ENCODE measurements at places on chromosomes 6 and 20. TPM values are rescaled to one million over a fixed set of nuclear protein-coding genes. Genes with fewer than 3 reads are reported as not detected.

- DNase-seq, result no peak
Observed at GRCh38 chr20:59214606-59215547, 51.3 kb downstream of the ZNF831 start.

DNA sequence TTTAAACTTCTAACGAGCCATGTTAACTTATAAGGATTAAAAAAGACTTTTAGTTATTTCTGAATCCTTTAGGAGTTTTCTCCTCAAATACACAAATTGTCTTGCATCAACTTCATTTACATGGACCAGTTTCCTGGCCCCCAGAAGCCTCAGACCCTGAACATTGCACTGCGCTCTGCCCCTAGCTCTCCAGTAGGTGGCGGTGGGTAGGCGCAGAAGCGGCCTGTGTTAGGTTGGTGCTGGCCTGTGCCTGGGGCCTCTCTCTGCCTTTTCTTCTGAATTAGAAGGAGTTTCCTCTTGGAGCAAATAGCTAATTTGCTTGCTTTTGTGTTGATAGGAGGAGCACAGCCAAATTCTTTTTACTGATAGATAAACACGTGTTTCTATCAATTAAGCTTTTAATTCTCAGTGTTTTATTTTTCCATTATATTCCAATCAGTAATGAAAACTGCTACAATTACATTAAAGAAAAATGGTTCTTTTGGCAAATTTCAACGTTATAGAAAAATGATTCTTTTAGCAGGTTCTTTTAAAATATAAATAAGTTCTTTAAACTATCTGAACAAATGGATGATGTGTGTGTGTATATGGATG, 44.4 kb downstream of the DTD1 start:
- DNase-seq, result peak; percentile 92

DNA sequence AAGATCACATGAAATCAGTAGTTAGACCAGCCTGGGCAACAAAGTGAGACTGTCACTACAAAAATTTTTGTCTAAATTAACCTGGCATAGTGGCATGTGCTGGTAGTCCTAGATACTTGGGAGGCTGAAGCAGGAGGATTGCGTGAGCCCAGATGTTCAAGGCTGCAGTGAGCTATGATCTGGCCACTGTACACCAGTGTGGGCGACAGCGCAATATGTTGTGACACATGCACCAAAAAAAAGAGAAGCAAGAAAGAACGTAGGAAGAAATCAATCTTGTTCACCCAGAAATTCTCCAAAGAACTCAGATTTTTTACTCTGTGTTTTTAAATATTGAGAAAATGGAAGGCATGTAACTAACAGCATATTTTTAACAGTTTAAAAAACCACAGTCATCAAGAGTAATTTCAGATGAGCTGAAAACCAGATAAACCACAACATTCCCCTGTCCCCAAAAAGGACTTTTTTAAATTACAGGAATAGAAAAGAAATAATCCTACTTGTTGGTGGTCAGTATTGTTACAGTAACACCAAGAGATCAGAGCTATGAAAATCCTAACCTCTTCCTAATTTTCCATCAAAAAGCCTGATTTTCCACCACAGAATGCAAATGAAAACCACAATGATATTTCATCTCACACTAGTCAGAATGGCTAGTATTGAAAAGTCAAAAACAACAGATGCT, 240.2 kb downstream of the KHDC1L start:
- DNase-seq, result no peak

GRCh38 chr6:79202556-79202955, 31.9 kb downstream of the HMGN3 start:
- DNase-seq, result no peak

GRCh38 chr6:2794171-2794730, 29.1 kb downstream of the WRNIP1 start:
- DNase-seq, result no peak

Gene FLRT3
- total RNA-seq, result 81.7 TPM

Gene ANKRD66
- total RNA-seq, result not detected

- DNase-seq, result peak; percentile 48
Observed at GRCh38 chr6:35035481-35036030, 105.6 kb downstream of the TCP11 start.

DNA sequence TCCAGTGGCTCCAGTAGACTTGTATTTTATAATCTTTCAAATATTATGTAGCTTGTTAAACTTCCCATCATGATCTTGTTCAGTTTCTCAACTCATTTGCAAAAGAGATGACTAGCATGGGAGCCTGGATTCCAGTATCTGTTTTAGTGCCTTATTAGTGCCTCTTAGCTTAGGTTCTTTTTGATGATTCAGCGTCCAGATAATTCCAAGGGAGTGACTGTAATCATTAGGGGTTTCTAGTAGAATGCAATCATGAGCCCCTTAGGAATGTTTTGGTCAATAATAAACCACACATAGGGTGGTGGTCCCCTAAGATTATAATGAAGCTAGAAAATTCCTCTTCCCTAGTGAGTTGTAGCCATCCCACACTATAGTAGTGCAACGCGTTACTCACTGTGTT, 7.0 kb downstream of the CD2AP start:
- DNase-seq, result no peak

- no peak for DNase-seq
Observed at GRCh38 chr20:733861-734260, 34.4 kb downstream of the SLC52A3 start.

Gene PAK5
- 0.21 TPM for total RNA-seq

Gene XRN2
- total RNA-seq, result 78.3 TPM

GRCh38 chr6:158803733-158804143, 15.4 kb downstream of the EZR start:
- DNase-seq, result peak; percentile 49

- DNase-seq, result peak; percentile 87
Observed at GRCh38 chr6:11938285-11938890, 73.7 kb upstream of the HIVEP1 start.

Gene SPDEF
- 2.1 TPM for total RNA-seq

Gene SLC22A7
- not detected for total RNA-seq

GRCh38 chr6:13655700-13656099, 40.6 kb downstream of the NOL7 start:
- DNase-seq, result no peak

DNA sequence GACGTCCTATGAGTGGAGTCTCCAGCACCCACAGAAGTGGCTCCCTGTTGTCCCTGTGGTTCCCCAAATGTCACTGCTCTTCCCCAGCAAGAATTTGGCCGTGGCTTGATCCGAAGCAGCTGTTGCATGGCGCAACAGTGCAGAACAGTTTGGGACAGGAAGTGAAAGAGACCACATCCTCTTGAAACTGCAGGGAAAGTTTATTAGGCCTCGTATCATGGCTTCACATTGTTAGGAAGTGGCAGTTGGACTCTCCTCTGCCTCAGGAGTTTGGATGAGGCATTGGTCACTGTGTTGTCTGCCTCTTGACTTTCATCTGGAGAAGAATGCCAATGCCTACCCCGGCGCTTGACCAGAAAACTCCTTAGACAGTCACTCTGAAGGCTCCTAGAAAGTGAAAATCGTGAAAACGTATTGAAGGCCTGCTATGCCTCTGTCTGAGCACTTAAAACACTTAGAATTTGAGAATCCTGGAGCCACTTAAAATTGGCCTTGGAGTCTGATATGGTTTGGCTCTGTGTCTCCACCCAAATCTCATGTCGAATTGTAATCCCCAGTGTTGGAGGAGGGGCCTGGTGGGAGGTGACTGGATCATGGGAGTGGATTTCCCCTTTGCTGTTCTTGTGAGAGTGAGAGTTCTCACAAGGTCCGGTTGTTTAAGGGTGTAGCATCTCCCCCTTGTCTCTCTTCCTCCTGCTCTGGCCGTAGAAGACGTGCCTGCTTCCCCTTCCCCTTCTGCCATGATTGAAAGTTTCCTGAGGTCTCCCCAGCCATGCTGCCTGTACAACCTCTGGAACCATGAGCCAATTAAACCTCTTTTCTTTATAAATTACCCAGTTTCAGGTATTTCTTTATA, 334.9 kb upstream of the JARID2 start:
- no peak for DNase-seq

- no peak for DNase-seq
Observed at GRCh38 chr6:35218021-35218420, 4.3 kb downstream of the SCUBE3 start.

GRCh38 chr6:41785689-41786450, 1.6 kb upstream of the TOMM6 start:
- DNase-seq, result no peak

- DNase-seq, result no peak
Observed at GRCh38 chr6:154907291-154907690, 87.8 kb upstream of the TIAM2 start.

DNA sequence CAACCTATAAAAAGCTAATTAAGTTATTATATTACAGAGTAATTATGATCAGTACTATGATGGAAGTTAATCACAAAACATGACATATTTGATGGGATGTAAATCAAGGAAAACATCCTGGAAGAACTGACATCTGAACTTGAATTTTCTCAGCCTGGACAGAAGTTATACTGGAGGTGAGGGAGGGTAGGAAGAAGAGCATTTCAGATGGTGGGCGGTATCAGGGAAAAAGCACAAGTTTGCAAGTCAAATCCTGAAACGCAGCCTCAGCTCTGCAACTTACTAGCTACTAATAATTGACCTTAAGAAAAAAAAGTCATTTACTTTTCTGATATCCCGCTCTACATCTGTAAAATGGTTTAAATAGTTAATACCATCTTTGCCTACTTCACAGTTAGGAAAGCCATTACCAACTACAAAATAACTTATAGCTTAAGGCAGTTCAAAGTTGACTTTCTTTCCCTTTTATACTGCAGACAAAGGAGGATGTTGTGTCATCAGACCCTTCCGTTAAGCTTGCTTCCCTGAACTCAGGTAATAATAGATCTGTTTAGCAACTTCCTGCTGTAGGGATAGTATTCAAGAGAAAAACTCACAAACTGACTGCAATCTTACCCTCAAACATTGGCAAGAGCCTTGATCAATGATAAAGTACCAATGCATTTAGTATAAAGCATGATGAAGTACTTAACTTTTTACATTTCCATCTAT, 21.0 kb downstream of the NOL7 start:
- no peak for DNase-seq

DNA sequence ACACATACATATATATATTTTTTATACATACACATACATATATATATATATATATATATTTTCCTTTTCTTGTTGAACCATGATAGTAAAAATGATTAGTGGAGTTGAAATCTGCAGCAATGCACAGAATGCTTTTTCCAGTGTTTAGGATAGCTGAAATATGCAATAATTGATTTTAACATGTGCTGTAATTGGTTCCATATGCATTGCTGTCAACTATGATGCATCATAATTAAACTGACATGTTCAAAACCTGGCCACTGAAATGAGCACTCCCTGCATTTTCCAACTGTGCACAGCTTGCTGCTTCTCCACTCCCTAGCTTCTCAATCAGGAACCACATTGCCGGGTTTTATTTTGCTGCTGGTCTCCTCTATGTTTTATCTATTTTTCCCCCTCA, 358.3 kb downstream of the PAX1 start:
- no peak for DNase-seq

Gene TXLNB
- total RNA-seq, result not detected

DNA sequence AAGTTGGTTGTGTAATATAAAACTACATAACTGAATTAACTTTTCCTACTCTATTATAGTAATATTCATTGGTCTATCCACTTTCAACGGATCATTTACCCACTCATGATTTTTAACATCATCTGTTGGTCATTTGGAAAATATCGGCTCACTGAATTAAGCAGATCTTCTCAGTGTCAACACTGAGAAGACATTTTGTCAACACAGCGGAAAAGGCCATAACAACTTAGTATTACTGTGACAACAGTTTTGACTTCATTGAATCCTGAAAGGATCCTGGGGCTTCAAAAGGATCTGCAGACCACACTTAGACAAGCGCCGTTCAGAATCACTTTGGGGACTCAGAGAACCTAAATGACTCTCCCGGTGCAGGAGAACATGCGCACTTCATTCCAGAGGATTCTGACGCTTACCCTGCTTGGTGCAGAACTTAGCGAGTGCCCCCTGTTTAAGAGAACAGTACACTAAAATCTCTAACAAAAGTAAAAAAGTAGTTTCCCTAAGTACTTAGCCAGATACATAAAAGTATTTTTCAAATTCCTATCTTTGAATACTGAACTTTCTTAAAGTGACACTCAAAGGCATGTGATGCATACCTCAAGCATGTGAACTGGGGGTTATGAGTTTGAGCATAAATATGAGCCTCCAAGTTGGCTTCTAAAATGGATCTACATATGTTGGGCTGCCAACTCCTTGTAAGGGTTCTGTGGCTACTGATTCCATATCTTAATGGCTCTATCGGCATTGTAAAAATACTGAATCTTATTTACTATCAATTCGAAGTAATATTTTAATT, 4.0 kb downstream of the ZBTB2 start:
- DNase-seq, result no peak

GRCh38 chr20:33501000-33501399, 11.1 kb downstream of the CBFA2T2 start:
- no peak for DNase-seq

- no peak for DNase-seq
Observed at GRCh38 chr20:64152906-64153305, 11.3 kb upstream of the MYT1 start.

DNA sequence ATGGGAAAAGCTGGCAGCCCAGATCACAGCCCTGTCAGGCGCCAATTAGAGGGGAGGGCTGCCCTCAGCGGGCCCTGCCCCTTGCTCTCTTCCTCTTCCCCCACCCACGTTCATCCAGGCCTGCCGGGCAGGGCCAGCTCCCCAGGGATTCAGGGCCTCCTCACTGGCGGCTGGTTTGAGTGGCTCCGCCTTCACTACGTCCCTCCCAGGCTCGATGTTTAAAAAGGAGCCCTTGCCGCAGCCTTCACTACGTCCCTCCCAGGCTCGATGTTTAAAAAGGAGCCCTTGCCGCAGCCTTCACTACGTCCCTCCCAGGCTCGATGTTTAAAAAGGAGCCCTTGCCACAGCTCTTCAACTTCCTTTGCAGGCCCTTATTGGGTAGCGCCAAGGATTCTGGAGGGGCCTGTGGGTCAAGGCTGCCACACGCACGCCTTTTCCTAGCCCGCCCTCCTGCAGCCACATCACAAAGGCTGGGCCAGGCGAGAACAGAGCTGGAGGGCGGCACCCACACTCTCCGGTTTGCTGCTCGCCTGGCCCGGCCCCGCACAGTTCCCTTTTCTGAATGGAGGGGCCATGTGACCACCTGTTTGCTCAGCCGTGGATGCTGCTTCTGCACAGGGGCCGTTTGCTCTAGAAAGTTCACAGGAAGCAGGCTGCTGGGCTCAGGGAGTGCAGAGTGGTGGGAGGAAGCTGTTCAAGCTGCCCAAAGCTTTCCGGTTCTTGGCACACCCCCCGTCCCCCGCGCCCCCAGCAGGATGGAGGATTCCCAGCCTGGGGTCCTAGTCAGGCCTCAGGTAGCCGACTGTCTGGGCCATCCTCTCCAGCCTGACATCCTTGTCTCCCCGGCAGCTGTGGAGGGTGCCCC, 1.6 kb downstream of the SLC17A9 start:
- DNase-seq, result peak; percentile 83

DNA sequence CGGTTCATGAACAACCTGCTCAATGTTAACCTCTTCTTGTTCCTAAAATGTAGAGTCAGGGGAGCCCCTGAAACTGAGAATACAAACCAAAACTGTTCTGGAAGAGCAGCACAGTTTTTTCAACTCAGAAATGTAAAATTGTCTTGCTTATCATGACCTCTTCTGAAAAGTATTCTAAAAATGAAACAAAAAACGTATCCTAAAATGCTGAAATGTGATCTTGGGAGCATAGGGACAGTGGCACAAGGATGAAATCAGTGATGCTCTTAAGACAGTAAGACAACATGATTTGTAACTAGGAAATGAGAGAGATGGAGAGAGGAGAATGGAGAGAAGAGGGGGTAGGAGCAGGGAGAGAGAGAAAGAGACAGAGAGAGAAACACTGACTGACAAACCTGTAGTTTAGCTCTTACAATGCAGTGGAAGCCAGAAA, 27.5 kb downstream of the NCOA7 start:
- no peak for DNase-seq

- DNase-seq, result no peak
Observed at GRCh38 chr20:62653951-62654685, 11.8 kb downstream of the SLCO4A1 start.

- DNase-seq, result no peak
Observed at GRCh38 chr6:128655978-128656498, 135.6 kb upstream of the PTPRK start.

All from endodermal cell (in vitro differentiated cells).